OCI-LY7 (cell line): ENCODE measurements at places on chromosomes 1 and 21.

DNA sequence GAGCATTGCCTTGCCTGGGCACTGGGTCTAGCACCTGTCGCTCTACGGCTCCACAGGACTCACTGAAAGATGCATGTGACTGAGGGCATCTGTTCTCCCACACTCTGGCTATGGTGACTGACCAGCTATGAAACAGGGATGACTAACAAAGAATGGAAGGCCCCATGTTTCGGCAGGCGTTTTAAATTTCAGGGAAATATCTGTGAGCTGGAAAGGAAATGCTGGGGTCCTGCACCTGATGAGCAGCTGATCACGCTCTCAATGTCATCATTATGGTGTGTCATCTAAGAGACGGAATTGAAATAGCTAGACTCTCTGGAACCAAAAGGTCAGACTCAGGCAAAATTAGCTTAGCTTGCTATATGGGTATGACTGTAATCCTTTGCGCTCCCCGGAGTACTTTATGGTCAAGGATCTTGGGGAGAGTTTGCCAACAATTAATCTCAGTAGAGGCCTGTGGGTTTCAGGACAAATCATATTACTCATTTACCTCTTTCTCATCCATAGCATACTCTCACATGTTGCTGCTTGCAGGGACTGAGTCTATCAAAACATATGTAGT, 24.5 kb upstream of the PALMD start:
- DNase-seq: no peak

- DNase-seq: no peak
These were observed 11.0 kb downstream of the ZNF687 start for GRCh38 chr1:151293093-151293492.

DNA sequence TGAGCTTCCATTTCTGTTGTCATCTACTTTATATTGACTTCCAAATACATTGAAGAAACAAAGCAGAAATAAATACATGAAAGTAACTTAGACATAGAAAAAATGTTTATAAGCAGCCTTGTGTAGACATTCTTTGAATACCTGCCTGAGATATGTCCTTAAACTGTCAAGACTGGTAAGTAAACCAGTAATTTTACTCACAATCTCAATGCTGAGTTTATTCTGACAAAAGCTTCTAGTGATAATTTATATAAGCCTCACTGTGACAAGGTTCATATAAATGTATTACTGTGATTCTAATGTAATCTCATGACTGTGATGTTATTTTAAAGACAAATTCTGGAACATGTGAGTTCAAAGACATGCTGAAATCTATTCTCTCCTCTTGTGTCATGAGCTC, 516.7 kb upstream of the B3GALT2 start:
- no peak for DNase-seq

- DNase-seq: no peak
These were observed 671 bp downstream of the KIF26B start for GRCh38 chr1:245155272-245156040.

DNA sequence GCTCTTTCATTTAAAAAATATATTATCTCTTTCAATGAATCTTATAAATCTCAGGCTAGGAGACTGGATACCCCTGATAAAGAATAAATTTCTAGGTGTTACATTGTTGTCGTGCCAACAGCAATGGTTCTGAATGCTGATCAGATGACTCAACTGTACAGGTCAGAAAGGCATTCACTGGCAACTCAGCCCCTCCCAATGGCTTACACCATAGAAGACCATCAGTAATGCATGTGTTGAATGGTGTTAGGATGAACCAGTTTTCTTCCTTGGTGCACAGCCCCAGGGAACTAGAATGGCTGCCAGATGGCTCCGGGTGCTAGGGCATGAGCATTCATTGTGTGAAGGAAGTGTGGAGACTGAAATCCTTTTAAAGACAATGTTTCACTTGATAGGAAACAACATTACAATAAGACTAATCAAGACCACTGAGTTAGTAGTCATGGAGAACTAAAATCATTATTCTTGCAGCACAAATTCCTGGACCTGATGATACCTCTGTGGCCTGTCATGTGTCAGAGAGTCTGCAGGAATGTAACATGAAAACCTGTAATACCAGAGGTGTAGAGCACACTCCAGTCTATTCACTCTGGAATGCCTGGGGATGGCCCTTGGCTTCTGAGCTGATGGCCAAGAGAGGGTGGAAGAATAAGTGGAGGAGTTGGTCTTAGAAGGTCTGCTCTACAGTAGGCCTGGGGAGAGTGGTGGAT, 187.7 kb upstream of the LMO4 start:
- DNase-seq: no peak

GRCh38 chr21:41801321-41802197, 34.7 kb upstream of the RIPK4 start:
- DNase-seq: no peak
